ENCODE measurements at places on chromosomes 6 and 20.

- no peak for DNase-seq
Measured at GRCh38 chr6:128601060-128601459, 80.7 kb upstream of the PTPRK start.

DNA sequence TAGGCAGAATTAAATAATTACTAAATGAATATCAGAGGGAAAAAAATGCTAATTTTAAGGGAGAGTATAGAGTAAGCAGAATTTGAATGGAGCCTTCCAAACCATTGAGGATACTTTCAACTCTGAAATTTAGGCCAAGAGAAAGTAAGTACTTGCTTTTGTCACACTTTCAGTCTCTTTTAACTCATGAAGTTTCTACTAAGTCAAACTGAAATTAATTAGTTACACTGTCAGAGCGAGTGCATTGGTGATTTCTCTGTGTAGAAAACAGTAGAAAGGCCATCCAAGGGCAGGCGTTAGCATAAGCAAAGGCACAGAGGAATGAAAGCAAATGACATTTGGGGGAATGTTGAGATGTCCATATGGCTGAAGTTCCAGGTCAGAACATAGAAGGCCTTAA, 92.9 kb downstream of the PLEKHG1 start:
- DNase-seq, result no peak

GRCh38 chr6:158649289-158650143, at the start of gene SYTL3:
SYTL3 (plus strand) TSS chr6:158650054; CDS start chr6:158663269, 13,215 bp downstream.
- DNase-seq, result peak; percentile 33

GRCh38 chr6:4344317-4344899, 209.0 kb upstream of the ECI2 start:
- no peak for DNase-seq

DNA sequence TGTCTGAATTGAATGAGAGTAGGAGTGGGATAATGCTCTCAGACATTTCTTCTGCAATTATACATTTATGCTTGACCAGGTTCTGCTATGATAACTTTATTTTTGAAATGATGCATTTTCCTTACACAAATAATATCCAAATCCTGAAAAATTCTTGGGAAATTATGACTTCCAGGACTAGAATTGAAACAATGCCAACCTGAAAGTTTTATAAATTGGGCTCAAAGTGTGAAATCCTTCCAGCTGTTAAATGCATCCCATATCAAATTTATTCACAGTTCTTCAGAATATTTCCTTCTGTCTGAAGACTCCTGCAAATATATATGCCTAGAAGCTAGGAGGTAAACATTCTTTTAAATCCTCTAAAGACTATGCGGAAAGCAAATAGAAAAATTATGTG, 155.7 kb upstream of the EYA4 start:
- DNase-seq, result no peak

DNA sequence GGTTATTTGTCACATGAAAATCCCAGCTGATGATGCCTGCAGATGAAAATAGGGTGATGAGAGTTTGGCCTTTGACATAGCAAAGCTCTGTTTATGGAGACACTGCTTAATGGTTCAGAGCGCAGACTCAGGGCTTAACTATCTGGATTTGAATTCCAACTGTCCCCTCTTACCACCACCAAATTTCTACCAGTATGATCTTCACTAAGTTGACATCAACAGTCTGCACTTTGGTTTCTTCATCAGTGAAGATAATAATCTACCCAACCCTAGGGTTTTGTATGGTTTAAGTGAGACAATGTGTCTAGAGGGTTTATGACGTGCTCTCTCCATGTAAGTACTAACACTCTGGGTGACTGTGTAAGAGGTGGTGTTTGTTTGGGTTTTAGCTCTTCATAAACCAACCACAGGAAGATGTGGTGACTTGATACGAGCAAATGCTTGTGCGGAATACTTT, 151.4 kb upstream of the TNFAIP3 start:
- no peak for DNase-seq

DNA sequence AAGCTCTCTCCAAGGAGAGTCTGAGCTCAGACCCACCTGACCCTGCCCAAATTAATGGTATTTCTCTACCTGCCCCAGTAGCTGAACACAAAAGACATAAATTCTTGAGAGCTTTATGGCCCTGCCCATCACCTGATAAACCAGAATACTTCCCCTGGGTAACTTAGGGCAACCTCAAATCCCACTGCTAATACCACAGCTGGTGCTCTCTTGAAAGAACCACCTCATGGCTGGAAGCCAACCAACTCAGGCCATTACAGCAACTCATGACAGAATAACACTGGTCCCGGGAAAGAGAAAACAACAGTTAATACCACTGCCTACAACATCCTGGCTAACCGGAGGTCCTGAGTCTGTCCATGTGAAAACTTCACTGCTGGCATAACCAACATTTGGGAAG, 328.6 kb downstream of the NKAIN2 start:
- DNase-seq, result no peak

DNA sequence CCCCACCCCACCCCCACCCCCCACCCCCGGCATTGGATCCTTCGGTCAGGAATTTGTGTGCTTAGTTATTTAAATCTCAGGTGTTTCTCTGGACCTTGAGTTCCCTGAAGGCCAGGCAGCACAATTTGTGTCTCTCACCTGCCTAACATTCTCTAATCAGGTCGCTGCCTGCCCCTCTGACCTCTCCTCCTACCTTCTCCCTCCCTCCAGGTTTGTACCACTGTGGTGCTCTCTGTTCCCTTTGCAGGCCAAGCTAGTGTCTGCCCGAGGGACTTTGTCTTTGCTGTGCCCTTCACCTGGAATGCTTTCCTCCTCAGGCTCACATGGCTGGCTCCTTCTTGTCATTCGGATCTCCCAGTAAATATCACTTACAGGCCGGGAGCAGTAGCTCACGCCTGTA, 131.4 kb upstream of the SLC2A12 start:
- no peak for DNase-seq

GRCh38 chr6:145367149-145367548, 368.2 kb downstream of the EPM2A start:
- DNase-seq, result no peak

GRCh38 chr20:50523552-50524167, 13.5 kb downstream of the PTPN1 start:
- DNase-seq, result no peak

GRCh38 chr6:4303638-4304037, 168.3 kb upstream of the ECI2 start:
- DNase-seq, result no peak

DNA sequence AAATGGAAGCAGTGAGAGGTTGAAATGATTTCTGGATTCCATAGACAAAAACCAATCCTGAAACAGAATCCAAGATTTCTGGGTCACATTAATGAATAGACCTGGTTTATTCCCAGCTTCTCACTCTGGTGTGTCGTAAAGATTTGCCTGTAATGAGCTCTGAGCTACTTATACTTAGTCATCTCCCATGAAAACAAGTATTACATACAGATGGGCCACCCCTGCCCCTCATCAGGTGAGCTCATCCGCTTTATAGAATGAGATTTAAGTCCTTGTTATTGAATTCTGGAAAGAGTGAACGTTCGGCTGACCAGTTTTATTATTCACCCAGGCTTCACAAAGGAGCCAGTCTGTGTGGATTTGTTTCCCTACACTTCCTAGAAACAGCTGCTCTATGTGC, 47.1 kb upstream of the TMEM181 start:
- DNase-seq, result no peak

DNA sequence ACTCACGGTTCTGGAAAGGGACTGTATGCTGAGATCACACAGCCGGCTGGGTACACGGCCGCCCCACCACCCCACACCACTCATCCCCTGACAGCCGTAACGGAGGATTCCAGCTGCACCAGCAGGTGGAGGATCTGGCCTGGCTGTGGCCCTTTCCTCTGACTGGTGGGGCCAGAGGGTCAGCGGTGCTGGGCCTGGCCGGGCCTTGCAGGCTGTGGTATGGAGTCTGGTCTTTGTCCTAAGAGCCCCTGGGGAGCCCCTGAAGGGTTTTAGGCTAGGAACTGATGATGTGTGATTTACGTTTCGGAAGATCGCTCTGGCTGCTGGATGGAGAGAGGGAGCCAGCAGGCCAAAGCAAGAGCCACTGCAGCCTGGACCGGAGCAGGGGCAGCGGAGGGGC, 26.6 kb downstream of the NOL4L start:
- DNase-seq, result no peak

DNA sequence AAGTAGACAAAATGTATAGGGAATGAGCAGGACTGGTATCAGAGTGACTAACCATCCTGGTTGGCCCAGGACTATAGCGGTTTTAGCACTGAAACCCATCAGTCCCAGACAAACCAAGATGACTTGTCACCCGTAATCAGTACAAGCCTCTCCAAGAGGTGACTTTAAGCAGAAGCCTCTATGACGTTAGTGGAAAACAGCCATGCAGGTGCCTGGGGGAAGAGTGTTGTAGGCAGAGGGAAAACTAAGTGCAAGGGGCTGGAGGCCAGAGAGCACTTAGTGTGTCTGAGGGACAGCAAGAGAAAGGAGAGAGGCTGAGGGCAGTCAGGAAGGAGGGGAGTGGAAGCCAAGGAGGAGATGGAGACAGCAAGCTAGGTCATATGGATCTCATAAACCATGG, 2.1 kb downstream of the SGK2 start:
- DNase-seq, result no peak

DNA sequence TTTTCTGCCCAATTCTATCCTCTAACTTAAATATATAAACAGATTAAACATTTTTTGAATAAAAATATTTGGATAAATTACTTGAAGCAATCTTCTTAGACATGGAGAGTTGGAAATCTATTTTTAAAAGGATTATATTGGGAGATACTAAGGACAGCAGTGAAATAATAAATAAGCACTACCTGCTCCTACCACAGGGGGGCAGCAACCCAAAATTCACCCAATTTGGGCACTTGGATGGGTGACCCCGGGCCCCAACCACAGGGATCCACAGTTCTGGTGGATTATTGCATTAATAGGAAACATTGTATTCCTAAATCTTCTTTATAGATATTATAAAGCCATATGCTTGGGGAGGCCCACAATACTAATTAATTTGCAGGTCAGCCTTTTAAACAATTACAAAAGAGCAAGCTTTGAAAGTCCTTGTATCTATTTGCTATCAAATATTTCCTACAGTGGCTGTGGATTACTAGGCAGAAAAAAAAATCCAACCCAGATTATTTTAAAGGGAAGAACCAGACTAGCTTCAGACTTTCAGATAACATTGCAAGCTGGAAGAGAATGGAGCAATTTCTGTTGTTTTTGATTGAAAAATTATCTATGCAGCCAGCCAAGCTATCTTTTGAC, 66.4 kb upstream of the PDE10A start:
- no peak for DNase-seq

GRCh38 chr6:128694303-128695009, 174.1 kb upstream of the PTPRK start:
- no peak for DNase-seq

DNA sequence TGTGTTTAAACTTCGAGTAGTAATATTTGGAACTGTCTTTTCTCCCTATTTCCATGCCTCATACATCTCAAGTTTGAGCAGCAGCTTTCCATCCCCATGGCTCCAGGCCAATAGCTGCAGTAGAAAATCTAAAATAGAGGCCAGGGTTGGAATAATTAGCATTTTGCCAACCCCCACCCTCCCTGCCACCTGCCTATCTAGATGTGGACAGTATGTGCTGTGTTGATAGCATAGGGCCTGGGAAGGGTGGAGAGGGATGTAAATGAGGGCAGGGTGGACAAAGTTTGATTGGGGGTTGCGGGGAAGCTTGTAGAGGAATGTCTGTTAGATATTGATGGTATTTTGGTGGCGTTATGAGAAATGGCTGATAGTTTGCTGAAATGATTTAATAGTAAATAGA, 5.6 kb downstream of the TOP1 start:
- no peak for DNase-seq

- DNase-seq, result no peak
Measured at GRCh38 chr6:97656236-97656635, 373.2 kb upstream of the MMS22L start.

- no peak for DNase-seq
Measured at GRCh38 chr6:150420926-150421325, 52.1 kb downstream of the IYD start.

DNA sequence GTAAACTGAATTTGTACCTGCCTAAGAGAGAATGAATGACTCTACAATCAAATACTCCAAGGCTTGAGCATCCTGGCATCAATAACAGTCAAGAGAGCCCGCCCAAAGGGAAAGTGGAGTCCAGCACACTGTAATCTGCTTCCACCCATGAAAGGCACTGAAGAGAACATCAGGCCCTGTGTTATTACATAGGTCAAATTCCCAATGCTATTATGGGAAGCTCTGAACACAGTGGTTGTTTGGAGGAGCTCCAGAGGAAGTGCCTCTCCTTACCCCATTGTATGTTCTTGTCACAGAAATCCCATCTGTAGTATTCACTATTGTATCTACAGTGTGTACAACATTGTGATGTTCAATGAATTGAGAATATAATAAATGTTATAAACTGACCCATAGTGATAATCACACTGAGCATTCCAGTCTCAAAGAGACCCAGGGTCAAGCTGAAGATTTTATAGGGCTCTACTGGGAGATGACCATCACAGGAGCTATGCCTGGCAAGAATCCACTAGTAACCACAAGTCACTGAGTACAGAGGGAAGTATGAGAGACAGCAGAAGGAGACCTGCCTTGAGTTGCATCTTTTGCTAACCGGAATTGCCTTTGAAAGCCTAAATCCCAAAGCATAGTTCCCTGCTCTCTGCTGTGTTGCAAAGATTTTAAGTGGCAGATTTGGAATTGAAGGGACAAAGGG, 446.7 kb downstream of the GJA1 start:
- DNase-seq, result no peak

- no peak for DNase-seq
Measured at GRCh38 chr6:170290296-170291128, at the start of gene DLL1. DLL1 (minus strand) TSS chr6:170291078; CDS start chr6:170290139, 939 bp downstream.

DNA sequence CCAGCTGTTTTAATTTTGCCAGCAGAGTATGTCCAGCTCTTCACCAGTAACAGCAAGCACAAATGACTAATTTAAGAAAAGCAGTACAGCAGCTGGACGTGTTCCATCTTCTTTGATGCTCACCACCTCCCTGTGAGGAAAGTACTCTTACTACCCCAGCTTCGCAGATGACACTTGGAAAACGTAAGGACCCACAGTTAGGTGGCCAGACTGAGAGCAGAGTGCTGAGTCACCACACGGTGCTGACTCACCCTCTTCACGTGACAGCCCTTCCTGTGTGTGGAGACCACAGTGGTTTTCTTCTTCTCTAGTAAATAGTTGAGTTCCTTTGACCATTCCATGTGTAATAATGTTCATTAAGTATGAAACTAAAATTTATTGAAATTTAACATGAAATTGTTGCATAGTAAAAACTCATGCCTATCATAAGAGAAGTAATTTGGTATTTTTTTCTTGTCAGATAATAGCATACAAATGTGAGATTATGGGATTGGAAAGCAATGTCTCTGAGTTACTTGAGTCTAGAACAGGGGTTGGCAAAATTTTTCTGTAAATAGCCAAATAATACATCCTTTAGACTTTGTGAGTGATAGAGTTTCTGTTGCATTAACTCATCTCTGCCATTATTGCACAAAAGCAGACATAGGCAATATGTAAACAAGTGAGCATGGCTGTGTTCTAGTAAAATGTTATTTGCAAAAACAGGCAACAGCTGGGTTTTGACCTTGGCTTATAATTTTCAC, 76.6 kb downstream of the SLX4IP start:
- peak; percentile 17 for DNase-seq

DNA sequence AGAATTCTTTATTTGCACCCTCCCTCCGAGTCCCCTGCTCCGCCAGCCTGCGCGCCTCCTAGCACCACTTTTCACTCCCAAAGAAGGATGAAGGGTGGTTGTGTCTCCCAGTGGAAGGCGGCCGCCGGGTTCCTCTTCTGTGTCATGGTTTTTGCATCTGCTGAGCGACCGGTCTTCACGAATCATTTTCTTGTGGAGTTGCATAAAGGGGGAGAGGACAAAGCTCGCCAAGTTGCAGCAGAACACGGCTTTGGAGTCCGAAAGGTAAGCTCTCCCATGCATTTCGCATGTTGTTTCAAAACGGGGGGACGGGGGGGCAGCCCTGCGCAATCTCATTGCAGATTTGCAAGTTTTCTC, 357 bp downstream of the PCSK2 start:
- no peak for DNase-seq

Data from activated naive CD8-positive, alpha-beta T cell treated with anti-CD3 and anti-CD28 coated beads, Interleukin-2, amount 50 U/mL, for 16 hours (primary cell).